ENCODE measurements at places on chromosomes 4 and X.

- peak; percentile 27 for DNase-seq
Observed at GRCh38 chr4:133483600-133484246, 334.6 kb downstream of the PCDH10 start.

DNA sequence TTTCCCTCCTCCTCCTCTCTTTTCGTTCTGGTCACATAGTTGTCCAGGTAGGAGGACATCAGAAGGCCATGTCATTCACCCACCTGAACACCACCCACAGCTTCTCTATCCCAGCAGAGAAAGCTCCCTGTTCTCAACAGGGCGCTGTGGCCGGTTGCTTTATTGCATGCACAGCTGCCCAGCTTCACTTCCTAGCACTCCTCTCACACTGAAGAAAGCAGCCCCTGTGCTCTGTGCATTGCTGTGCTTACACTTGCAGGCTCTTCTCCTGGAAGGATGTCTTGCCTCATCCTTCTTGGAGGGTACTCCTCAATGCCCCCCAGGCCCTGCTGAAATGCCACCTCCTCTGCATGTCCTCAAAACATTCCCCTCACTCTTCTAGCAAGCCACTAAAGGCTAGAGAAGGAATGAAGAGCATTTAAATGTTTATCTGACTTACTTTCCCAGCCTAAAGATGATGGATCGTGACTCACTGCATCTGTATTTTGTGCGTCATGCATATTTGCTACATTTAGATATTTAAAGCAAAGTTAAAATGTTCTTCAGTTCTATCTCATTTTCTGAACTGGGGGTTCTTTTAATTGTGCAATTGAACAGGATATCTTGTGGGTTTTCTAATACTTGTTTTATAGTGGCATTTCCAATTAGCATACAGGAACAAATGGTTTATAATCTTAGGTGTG, 186.4 kb upstream of the PUDP start:
- no peak for DNase-seq

DNA sequence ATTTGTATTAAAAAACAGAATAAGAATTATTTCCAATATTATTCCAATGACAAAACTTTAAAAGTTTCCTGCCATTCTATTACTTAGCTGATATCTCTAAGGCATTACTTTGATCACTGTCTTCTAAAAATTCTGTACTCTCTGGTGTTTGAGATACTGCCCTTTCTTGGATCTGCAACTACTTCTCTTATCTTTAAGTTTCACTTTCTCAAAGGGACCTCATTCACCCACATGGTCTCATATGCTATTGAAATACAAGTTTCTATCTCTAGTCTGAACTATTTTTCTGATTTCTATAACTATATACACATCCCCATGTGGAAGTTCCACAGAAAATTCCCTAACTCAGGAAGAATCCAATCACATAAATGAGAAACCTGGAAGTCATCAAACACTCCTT, 22.2 kb downstream of the TMPRSS11E start:
- no peak for DNase-seq

DNA sequence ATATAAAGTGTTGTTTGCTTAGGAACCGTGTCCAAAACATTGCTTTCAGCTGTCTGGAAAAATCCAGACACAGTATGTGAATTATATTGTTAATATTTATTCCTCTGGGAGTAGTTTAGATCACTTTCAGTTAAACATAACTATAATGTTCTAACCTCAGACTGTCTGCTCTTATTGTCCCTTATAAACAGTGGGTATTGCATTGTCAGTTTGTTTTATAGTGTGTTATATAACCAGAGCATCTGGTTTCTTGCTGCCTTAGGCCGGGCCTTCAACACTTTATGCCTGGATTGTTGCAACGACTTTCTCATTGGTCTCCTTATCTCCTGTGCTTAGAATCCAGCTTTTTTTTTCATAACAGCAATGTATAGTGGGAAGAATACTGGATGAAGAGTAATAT, 26.4 kb downstream of the ATG4A start:
- DNase-seq: no peak

DNA sequence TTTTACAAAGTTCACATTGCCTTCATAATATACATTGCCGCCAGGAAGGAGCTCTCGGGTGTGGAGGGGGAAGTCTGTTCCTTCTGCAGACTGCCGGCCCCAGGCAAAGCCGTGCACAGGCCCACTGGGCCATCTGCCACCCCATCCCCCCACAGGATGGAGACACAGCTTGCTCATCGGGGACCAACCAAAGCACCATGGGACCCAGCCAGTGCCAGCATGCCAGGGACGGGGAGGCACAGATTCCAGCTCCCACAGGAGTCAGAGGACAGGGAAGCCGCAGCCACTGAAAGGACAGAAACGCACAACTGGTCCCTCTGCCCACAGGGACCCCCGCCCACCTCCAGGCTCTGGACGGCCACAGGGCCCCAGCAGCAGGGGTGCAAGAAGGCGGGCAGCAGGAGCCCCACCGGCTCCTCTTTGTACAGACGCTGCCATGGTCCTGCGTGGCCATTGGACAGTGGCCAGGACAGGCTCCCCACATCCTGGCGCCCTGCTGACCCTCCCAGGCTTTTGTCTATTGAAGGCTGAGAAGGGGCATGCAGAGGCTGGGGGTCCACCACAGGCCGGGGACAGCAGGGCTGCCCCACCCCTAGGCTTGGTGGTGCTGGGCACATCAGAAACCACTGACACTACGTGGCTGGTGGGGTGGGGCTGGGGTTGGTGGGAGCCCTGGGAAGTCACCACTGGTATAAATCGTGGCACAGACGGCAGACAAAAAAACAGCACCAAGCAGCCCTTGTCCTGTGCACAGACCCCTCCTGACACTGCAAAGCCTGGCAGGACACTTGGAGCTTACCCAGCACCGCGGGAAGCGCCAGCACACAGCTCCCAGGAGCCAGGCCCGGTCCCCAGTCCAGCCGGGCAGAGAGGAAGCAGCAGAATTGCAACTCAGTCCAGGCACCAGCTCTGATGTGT, 89.0 kb downstream of the FAM53A start:
- DNase-seq: peak; percentile 15

DNA sequence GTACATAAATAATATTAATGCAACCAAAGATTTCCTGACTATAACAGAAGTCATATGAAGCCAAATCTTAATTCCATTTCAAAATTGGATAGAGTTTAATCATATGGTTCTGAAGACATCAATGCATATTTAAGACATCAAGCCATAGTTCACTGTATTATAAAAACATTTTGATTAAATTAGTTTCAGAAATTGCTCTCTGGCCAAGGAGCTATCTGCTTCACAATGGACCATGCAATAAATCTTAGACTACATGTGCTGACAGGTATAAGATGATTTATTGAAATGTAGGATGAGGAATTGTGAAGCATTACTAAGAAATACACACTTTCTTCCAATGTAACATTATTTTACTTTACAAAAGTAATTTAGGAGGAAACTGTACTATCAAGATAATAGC, 81.6 kb downstream of the MID1 start:
- no peak for DNase-seq

GRCh38 chr4:8303485-8304281, 34.1 kb downstream of the HTRA3 start:
- peak; percentile 29 for DNase-seq

- no peak for DNase-seq
Observed at GRCh38 chr4:142278663-142279062, 567.4 kb downstream of the INPP4B start.

- DNase-seq: peak; percentile 26
Observed at GRCh38 chr4:153112041-153112441, 92.2 kb upstream of the TRIM2 start.
